ENCODE measurements at places on chromosomes 1 and 21.
A peak's percentile ranks its signal among the peaks of the same experiment; 100 is the strongest.

GRCh38 chr1:179141592-179142251, 59.9 kb downstream of the TOR3A start:
- peak; percentile 57 for DNase-seq

DNA sequence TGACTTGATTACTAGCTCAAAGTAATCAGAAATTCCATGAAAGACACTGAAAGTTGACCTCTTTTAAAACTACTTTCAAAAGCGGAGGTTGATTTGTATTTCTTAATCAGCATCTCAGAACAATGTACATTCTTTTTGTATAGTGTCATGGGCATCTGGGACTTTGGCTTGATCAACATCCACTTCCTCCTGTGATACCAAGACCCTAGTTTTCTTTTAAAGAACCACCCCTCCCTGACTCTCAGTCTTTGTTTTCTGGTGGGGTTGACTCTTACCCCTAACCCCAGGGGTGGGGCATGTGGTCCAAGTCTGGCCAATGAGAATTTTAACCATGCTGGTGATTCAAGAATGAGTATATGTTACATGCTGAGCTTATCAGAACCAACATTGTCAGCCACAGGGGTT, 21.7 kb upstream of the IRF2BP2 start:
- DNase-seq, result peak; percentile 69

GRCh38 chr1:36253161-36253862, 29.1 kb downstream of the THRAP3 start:
- no peak for DNase-seq

GRCh38 chr1:82139751-82140468, 339.2 kb downstream of the ADGRL2 start:
- DNase-seq, result no peak

GRCh38 chr1:161772397-161772796, 6.3 kb downstream of the ATF6 start:
- no peak for DNase-seq

DNA sequence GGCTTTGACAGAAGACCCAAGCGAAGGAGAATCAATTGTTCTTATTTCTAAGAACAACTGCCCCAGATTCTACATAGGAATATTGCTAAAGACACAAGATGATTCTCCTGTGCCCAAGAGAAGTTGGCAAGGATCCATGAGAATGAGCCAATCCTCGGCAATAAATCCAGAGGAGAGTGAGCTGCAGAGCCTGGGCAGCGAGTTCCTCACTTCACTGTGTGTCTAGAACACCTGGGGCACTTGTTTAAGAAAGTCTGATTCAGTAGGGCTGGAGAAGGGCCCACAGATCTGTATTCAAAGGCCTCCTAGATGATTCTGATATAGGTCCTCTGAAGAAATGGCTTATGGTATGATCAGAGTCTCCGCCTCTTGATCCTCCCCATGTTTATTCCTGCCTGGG, 31.8 kb downstream of the GADD45A start:
- DNase-seq, result no peak

GRCh38 chr21:37734846-37735245, 181.4 kb downstream of the KCNJ6 start:
- no peak for DNase-seq

DNA sequence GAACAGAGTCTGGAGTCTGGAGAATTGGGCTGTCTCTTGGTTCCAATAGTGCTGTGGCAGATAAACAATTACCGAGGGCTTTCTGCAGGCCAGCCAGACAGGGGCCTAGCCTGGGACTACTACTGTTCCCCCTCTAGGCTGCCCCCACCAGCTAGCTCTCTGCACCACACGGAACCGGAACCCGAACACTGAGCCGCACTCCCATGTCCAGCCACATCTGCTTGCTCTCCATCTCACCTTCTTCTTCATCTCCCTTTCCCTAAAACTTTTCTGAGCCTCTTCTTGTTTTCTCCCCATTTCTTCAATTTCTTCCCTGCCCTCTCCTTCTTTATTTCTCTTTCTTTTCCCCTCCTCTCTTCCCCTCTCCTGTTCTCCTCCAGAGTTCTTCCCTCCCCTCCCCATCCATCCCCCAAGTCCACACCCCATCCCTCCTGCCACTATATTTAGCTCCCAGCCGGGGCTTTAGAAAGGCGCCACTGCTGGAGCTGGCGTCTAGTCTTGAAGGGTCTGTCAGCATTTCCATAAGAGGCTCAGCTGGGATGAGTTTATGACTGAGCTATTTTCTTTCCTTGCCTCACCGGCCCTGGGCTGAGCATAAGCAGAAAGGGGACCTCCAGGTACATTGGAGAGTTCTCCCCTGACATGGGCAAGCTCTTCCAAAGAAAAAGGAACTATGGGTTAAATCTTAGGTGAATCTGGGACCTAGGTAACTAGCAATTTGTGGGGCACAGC, 25.7 kb upstream of the ATP2B4 start:
- DNase-seq, result no peak

DNA sequence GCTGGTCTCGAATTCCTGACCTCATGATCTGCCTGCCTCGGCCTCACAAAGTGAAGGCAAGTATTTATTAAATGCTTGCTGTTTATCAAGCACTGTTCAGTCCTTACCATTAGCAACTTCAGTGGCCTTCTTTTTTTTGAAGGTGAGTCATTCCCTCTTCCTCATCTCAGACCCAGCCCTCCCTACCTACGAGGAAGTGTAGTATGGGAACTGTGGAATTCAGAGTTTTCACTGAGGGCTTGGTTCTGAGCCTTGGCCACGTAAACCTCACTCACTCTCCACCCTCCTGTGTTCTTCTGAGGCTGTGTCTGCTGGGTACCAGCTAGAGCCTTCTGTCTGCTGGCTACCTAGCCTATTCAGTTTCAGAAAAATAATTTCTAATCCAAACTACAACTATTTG, 218.3 kb upstream of the SGIP1 start:
- DNase-seq, result no peak

DNA sequence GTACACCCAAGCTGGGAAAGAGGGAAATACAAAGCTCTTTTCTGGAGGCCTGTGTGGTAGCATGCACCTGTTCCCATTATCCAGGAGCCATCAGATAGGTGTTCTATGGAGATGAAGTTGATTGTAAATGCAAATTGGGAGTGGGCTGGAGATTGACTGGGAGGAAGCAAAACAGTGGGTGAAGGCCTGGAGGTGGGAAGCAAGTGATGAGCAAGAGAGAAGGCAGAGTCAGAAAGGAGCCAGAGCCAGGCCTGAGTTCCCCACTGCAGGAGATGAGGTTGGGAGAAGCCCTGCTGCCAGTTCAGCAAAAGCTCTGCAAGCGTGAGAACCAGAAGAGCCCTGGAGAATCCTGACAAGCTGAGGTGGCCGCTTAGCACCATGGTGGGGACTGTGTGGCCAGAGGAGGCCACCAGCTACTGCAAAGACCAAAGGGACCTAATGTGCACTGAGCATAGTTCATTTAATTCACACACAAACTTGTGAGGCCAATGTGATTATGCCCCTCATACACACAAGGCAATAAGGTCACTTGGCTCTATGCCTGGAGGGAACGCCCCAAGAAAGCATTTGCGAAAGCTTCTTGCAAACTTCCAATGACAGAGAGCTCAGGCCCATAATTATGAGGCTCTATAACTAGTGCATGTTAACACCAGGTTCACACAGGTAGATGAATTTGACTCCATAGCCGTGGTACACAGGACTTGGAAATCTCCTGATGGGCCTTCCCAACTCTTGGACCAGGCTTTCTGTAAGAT, 73.0 kb upstream of the GRIK3 start:
- no peak for DNase-seq

DNA sequence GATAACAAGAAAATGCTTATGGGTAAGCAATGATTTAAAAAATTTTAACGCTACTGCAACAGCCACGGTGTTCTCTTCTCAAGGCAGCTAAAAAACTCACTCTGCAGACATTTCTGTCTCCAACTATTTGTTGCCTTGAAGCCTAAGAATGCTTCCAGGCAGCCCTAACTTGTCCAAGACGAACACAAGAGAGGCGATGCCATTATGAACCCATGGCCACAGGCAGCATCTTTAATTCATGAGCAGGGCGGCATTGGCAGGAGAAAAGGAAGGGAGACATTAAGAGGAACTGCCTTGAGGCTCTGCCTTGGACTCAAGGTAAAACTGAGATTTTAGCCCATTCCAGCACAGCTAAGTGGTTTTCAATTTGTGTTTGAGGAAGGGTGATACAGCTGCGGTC, 67.5 kb downstream of the KCND3 start:
- DNase-seq, result no peak

DNA sequence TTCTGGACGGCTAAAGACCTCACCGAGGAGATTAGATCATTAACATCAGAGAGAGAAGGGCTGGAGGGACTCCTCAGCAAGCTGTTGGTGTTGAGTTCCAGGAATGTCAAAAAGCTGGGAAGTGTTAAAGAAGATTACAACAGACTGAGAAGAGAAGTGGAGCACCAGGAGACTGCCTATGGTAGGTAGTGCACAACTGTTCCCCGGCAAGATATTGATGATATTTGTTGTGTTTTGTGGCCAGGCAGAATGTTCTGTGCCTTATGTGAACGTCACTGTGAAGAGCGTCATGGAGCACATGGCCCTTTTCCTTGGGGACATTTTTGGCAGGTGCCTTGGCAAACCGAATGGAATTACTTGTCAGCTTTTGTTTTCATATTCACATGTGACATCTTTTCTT, 191.7 kb downstream of the DISC1 start:
- DNase-seq, result no peak

DNA sequence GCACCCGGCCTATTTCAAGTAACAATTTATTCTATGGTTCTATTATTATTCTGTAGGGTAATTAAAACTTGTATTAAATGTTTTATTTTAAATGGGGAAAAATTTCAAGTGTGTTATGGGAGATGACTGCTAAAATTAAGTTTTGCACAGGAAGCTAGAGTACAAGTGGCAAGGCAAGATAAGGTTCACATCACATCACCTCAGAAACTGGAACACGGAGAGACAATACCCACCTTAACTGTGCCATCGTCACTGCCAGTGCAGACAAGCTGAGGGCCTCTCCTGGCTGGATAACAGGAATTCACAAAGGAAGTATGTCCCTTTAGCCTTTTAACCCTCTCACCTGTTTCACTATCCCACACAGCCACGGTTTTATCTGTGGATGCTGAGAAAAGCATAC, 7.6 kb downstream of the SNRNP40 start:
- no peak for DNase-seq

- DNase-seq, result no peak
Measured at GRCh38 chr1:57222307-57222706, 201.6 kb downstream of the DAB1 start.

DNA sequence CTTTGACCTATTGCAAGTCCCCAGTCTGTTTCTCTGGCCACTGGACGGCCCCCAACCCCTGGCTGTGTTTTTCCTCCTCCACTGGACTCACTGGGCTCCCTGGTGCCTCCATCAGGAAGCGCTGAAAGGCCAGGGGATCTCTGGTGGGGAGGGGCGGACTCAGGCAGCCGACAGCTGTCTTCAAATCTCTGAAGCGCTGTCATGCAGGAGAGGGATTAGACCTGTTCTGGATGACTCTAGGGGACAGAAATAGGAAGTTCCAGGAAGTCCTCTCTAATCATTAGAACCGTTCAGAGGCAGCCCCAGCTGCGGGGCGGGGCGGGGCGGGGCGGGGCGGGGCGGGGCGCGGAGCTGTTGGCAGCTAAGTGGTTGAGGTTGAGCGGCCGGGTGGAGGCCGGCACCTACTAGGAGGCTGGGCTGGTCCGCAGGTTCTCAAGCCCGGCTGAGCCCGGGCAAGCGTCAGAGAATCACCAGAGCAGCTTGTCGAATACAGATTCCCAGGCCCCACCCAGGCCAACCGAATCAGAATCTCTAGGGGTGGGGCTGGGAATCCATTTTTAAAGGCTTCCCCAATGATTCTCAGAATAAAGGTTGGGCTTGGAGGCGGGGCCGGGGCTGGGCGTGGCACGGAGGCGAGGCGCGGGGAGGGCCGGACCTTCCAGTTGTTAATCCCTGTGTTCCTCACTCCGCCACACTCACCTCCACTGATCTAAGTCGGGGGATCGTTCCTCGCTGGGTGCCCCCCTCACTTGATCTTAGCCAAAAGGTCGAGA, 11.4 kb upstream of the PHLDA3 start:
- peak; percentile 50 for DNase-seq

DNA sequence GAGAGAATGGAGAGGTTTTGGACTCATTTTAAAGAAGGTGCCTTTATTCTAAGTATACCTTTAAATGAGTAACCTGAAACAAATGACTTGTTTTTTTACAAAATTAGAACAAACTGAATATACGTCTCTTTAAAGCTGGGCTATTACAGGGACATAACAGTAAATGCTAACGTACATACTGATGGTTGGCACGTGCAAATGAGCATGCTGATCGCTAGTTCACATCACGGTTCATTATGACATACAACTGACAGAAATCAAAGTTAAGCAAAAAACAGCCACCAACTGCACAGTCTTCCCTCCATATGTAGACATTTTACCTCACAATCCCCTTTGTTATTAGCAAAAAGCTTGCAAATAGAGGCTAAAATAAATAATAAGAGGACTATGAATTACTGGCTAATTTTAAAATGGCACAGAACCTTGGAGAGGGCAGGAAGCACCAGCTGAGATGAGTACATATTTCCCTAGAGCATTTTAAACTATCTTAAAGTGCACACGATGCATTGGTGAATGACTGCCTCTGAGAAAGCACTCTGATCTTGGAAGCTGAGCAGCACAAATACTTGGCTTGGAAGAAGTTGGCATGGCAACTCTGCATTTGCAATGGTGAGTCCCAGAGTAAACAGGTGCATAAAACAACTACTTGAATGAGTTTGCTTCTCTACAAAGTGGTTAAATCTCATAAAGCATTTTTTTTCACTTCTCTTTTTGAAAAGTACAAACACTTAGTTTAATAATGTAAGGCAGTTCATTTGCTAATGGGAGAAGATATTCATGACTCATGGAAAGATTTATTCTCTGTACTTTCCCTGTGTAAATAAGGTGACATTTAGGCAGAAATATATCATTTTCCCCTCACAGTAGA, 204.7 kb downstream of the LHX8 start:
- DNase-seq, result no peak

DNA sequence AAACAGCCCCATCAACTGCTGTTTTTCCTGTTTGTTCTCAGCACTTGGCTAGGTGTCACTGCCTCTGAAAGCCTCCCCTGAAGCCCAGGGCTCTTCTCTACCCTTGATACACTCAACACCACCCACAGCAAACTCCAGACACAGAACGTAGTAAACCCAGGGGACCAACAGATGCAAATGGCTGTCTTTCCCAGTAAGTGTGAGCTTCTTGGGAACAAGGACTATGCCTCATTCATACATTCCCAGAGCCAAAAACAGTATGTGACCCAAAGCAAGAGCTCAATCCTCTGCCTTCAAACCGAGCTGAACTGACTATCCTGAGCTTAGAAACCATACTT, 4.4 kb downstream of the LBR start:
- no peak for DNase-seq

- no peak for DNase-seq
Measured at GRCh38 chr1:88088481-88088880, 595.6 kb upstream of the PKN2 start.

- DNase-seq, result no peak
Measured at GRCh38 chr1:41950820-41951219, 32.1 kb upstream of the HIVEP3 start.
